NCI-H2171 treated with DMSO at 0.1 percent for 48 hours (cell line): ENCODE measurements at places on chromosomes 2 and 18.
A peak's percentile ranks its signal among the peaks of the same experiment; 100 is the strongest.

- DNase-seq = no peak
These were observed 251.8 kb downstream of the LPIN1 start for GRCh38 chr2:11998218-11998617.

DNA sequence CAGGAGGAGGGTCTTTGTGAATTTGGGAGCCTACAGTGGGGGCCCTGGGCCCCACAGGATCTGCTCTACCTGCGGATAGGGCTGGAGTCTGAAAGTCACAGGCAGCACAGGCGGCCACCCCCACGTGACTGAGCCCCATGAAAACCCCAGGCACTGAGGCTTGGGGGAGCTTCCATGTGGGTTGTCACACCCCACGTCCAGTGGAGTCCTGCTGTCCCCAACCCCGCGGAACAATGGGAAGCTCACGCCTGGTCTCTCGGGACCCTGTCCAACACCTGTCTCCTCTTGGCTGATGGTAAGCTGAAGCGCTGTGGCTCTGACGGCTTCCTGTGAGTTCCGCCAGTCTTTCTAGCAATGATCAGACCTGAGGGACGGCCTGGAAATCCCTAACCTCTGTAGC, 85.8 kb downstream of the PTGR3 start:
- DNase-seq = no peak

DNA sequence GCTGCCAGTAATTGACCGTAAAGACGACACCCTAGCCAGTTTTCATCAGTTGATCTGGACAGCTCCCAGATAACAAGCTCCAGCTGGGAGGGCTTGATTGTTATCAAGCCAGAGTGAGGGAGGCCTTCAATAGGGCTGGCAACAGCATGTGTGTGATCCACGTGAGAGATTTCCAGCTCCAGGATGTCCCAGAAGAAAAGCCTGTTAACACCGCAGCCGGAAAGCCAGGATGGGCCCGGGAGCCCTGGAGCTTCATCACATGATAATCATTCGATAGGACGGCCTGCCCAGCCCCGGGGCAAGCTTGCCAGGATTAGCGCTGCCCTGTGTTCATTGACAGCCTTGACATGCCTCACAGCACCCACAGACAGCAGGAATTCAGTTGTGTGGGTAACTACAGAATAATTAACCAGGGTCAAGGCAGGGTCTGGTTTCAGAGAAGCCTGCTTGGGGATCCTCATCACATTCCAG, 182.5 kb downstream of the C1D start:
- no peak for DNase-seq

DNA sequence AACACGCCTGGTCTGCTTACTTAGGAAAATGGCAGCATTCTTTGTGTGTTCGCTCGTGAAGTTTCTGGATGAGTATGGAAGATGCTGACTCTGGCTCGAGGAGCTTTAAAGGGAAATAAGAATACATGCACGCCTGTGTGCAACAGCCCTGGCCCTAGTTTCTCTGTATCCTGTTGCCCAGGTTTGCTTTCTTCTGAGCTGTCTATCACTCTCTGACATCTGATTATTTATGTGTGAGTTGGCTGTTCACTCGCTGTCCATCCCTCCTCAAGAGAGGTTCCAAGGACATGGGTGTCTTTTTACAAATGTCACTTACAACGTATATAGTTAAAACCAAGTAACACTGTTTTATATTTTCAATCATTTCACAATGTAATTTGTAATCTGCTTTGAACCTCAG, 16.0 kb downstream of the SLC9A2 start:
- DNase-seq = no peak

GRCh38 chr2:164061129-164061746, 325.4 kb upstream of the FIGN start:
- DNase-seq = no peak

DNA sequence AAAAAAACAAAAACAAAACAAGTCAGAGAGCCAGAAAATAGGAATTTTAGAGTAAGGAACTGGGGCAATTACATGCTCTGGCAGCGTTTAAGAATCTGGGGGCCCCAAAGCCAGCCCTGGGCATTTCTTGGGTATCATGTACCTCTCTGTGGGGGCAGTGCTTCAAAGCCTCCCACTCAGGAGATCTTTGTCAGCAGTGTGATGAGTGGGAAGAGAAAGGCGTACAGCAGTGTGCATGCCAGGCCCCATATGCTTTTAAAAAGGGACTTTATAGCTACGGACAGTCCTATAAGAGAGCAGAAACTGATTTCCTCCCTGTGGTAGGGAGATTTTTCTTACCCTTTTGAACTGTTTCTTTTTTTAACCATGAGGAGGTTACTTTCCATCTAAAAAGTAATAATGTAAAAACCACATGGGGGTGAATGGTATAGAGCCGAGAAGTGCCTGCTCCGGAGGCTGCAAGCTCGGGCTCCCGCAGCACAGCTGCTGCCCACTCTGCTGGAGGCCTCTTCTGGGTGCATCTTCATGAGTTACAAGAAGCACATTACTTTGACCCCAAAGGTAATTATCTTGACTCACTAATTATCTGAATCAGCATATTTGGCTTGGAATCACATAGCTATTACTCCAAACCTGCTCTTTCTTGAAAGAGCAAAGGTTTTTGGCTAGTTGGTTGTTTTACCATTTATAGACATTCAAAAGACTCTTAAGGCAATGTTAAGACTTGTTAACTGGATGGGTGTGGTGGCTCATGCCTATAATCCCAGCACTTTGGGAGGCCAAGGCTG, 46.4 kb downstream of the PROC start:
- no peak for DNase-seq

GRCh38 chr2:240157147-240157470, 16.7 kb upstream of the OTOS start:
- DNase-seq = no peak

DNA sequence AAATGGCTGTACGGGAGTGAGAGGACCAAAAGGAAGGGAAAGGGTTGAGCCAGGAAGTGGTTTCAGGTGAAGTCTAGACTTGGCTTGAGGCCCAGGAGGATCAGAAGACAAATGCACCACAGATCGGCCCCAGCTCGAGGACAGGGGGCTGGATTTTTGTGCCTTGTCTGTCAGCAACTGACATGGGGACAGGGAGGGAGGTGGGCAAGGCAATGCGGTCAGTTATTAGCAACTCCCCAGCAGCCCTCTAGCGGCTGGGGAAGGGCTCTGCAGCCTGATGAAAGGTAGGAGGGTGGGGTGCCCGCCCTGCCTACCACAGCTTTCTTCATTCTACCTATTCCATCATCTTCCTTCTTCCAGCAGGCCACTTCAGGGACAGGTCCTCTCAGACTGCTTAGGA, 50.0 kb downstream of the CPO start:
- DNase-seq = peak; percentile 35

- DNase-seq = no peak
These were observed 387.0 kb downstream of the MTX2 start for GRCh38 chr2:176656038-176656775.

DNA sequence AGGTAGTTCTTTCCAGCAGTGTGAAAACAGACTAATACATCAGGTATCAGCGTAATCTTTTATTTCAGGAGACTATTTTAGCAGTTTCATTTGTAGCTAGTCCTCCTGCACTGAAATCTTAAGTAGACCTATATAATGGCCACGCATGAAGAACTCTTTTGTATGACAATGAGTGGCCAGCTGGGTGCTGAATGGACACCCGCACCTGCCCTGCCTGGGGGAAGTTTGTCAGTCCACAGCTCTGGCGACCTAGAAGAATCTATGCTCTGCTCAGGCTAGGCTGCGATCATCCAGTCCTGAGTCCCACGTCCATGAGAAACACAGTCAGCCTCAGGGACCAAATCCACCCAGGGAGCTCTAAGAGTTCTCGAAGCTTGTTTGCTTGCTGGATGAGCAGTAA, 709.2 kb upstream of the ID2 start:
- no peak for DNase-seq

DNA sequence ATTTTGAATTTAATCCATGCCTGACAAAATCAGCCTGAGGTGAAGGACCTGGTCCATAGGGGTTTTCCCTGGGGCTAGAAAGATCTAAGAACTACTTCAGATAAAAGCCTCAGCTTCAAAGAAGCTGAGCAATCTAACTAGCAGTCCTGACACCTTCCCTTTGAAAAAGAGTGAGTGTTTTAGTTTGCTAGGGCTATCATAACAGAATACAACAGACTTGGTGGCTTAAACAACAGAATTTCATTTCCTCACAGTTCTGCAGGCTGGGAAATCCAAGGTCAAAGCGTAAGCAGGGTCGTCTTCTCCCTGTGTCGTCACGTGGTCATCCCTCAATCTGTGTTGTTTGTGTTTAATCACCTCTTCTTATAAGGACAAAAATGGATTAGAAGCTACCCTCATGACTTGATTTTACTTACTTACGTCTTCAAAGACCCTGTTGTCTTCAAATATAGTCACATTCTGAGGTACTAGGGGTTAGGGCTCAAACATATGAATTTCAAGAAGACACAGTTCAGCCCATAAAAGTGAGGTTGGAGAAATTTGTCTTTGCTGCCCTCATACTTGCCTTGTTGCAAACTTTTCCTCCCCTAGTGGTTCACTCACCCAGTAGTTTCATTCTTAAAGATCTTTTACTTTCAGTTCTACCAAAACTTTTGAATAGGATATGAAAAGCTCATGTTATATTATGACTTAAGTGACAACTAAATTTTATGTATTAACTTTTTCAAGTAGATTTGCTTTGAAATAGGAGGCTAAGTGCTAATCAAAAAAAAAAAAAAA, 673.8 kb downstream of the ARHGAP15 start:
- DNase-seq = no peak

DNA sequence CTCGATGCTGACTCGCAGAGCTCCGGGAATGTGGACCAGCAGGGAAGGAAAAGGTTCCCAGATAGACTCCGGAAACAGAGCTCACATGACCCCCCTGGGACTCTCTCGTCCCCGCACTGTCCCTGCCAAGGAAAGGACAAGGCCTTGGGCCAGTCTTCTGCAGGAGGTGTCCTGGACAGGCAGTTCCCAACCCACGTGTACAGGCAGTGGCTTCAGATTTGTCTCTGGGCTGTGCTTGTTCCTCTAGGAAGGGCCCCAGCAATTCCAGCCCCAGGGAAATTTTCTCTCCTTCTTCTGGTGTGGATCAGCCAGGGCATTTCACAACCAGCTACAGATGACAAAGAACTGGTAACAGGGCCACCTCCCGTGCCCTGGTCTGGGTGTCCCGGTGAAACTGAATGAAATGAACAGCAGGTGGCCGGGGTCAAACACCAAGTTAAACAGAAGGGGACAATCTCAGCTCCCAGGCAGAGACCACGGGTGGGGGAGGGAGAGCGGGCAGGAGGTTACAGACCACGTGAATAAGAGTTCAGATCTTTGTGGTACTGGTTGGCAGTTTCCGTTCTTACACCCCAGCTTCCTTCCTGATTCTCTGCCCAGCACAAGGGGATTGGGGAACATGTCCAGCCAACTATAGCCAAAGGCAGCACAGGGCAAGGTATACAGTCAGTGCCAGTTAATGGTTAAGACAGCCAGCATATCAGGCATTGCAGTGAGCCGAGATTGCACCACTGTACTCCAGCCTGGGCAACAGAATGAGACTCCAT, 52.2 kb upstream of the CAB39 start:
- no peak for DNase-seq

- DNase-seq = no peak
These were observed 119.5 kb downstream of the MTCL1 start for GRCh38 chr18:8824846-8825245.

GRCh38 chr2:61114147-61114546, 47.8 kb upstream of the C2orf74 start:
- no peak for DNase-seq

DNA sequence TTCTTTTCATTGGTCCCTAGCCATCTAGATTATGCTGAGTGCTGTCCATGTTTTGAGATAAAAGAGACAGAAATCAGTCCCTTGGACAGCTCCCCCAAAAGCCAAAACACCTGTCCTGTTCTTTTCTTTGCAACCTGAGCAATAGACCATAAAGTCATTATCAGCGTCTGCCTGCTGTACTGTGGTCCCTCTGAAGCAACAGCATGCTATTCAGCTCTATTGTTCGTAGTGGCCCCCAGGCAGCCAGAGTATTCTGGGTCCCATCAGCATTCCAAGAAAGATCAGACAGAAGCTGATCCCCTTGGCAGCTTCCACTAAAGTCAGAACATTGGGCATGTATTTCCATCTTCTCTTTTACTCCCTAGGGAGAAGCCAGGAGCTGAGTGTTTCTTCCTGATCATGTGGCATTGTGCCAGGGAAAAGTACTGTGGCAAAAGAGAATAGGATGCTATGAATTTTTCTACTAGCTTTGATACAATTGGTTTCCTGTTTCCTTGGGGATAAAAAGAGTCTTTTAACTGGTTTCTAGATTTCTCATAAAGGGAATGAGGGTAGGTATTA, 33.6 kb upstream of the ZSWIM2 start:
- peak; percentile 87 for DNase-seq

DNA sequence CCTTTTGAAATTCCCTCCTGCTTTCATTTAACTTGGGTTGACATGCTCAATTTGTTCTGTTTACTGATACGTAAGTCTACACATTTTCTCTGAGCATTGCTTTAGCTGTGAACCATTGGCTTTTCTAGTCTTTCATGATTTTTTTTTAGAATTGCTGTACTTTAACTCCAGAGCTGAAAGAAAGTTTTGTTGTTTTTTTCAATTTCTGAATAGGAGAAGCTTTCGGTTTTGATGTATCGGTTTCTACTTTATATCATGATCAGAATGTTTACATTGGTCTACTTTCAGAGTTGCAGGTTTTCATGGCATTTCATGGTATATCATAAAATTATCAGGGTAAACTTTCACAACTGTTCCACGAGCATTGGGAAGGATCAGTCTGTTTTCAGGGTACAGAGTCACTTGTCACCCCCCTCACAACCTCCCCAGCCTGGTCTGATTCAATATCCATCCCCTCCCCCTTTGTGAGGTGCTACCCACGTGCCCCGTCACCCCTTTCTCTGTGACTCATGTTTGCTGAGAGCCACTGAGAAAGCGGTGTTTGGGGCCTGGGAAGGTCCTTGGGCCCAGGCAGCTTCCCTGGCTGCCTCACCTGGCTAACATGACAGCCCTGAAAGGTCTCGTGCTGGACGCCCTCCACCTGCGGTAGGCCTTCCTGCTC, 7.0 kb downstream of the ASTL start:
- DNase-seq = no peak

DNA sequence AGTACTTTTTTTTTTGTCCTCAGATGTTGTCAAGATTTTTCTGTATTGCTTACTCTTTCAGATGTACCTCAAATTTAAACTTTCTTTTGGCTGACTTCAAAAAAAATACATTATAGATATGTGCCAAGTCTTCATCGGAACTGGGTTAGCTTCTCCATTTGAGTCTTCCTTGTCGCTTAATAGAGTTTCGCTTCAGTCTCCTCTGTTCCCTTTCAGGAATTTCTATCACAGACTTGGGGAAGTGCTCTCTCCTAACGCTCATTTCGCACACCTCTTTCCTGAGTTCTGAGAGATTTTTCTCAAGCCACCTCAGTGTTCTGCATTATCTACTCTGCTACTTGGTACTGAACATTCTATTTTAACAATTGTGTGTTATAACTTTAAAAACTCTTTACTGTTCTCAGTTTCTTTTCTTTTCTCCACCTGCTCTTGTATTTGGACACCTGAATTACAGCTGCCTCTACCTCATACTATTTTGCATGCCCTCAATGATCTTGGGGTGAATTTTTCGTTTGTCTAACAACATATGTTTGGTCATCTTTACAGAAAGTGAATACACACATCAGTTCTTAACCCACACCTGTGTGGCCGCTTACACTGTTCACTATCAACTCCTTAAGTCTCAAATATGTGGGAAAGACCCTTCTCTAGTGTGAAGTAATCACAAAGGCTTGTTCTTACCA, 16.5 kb downstream of the PTPN2 start:
- no peak for DNase-seq
